ENCODE measurements at places on chromosomes 3 and 15.

GRCh38 chr3:61926923-61927322, 365.6 kb downstream of the PTPRG start:
- DNase-seq = no peak

GRCh38 chr15:82551646-82552247, 11.5 kb upstream of the RPS17 start:
- no peak for DNase-seq

DNA sequence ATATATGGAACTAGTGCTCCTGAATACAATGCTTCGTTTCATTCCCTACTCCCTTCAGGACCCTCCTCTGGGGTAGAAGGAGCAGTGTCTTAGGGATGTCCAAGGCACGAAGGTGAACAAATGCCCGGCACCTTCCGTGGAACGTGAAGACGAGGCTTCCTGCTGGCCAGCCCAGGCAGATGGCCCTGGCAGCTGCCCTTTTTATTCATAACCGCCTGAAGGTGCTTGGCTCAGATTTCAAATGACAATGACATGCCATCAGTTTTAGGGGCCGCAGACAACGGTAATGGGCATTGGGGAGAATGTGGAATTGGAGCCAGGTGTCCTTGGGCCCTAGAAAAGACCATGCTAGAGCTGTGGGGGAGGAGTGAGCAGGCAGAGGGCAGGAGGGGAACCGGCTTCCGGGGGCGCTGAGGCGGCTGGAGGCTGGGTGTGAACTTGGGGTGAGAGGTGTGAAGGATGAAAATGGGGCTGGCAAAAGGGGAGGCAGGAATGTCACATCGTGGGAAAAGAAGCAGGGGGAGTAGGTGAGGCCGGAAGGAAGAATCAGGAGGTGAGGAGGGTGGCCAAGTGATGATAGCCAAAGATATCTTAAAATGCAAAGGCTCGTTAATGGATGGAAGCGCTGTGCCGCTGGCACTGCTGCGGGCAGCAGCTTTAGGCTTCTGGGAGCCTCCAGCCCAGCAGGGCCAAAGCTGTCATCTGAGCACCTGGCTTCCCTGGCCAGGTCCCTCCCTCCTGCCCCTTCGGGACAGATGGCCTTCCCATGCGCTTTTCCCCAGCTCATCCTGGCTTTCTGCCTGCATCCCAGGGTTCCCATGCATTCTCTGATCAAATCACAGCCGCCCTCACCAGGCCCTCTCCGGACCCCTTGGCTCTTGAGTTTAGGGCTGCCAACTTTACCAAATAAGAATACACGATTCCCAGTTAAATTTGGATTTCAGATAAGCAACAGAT, 93.7 kb downstream of the TMEM266 start:
- DNase-seq = no peak

DNA sequence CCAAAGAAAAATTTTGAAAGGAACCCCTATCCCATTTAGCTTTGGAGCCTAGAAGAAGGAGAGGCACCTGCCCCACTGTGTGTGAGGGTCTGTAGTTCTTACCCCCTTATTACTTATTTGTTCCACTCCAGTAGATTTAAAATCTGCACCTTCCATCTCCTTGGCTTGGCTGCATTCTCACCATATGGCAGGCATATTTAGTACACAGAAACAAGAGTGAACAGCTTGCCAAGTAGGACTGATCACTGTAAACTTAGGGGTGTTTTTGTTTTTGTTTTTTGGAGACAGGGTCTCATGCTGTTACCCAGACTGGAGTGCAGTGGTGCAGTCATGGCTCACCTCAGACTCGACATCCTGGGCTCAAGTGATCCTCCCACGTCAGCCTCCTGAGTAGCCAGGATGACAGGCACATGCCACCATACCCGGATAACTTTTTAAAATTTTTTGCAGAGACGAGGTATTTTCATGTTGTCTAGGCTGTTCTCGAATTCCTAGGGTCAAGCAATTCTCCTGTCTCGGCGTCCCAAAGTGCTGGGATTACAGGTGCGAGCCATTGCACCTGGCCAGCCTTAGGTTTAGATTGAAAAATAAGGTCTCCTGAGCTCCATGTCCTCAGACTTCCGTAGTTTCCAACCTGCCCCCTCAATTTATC, 14.1 kb upstream of the ANXA2 start:
- DNase-seq = no peak

- no peak for DNase-seq
These were observed 15.5 kb downstream of the STIMATE start for GRCh38 chr3:52881871-52882270.

- no peak for DNase-seq
These were observed 308.8 kb upstream of the PDZRN3 start for GRCh38 chr3:73933585-73933984.

DNA sequence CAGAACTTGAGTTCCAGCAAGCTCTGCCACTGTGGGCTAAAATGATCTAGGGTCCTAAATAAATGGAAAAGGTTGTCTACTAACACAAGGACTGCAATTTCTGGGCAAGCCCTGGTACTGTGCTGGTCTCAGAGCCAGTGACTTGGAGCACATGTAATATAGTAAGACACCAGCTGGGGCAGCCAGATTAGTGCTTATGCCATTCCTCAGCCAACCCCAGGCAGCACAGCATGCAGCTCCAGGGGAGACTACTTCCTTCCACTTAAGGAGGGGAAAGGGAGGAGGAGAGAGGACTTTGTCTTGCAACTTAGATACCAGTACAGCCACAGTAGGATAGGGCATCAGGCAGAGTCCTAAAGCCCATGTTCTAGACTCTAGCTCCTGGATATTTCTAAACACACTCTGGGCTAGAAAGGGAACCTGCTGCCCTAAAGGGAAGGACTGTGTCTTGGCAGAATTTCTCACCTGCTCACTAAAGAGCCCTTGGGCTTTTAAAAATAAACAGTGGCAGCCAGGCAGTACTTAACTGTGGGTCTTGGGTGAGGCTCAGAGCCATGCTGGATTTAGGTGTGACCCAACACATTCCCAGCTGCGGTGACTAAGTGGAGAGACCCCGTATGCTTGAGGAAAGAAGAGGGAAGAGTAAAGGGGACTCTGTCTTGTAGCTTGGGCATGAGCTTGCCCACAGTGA, 223.7 kb upstream of the BCHE start:
- no peak for DNase-seq

DNA sequence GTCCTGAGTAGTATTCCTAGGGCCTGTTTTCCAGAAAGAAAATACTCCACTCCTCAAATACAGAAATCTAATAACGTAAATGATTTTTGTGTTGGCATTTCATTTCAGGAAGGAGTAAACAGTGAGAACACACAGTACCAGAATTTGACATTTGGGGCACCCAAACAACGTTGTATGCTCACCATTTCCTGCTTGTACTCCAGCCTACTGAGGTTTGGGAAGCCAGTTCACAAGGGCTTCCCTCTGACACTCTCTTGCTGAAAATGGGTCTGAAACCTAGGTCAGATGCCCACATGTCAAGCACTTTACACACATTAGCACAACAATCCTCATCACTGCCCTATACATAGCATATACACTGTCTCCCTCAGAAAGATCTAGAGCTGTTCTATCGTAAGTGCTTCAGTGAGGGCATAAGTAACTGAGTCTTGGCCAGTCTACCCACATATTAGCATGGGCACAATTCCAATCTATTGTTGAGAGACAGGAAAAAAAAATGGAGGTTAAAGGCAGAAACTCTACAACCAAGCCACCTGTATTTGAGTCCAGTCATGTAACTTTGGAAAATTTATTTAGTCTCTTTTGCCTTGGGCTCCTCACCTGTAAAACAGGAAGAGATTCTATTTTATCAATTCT, 43.5 kb upstream of the RSL24D1 start:
- DNase-seq = no peak

DNA sequence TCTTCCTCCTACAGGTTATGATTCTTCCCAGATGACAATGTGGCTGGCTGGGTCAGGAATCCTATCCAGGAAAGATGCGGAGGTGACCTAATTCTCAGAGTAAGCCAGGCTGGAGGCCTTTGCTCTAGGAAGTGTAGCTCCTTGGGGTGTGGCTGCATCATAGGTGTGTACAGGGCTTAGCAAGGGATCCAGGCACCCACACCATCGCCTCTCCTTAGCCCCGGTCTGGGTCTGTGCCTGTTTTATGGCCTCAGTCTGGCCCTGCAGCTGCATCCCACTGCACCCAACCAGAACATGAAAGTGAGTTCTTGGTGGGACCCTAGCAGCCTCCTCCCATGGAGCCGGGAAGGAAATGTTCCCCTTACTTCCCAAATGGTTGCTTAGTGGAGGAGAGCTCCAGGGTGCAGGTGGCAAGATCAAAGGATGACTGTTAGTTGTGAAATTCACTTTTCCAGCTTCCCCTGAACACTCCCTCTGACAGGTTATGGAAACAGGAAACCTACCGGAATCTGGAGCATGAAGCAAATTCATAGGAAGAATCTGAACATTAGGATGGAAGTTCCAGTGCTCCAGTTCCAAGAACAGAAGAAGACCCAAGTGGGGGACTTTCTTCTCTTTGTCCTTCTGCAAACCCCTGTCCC, 2.7 kb upstream of the AMOTL2 start:
- no peak for DNase-seq

DNA sequence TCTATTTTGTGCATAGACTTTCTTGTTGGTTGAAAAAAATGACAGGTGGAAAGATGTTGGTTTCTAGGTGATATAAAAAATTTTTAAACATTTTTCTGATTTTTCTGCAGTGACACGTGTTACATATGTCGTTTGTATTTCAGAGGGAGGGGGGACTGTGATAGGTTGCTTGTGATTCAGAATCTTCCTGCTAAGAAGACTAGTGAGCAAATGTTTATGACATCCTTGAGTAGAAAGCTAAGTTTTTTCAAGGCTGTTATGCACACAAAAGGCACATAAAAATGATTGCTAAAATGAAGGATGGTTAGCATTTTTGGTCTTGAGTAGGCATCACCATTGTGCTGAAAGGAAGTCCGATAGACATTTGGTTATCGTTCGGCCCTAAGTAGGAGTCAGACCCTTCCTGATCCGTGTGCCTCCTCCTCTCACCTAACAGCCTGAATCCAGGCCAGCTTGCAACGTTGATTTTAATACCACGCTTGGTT, 1.5 kb downstream of the ZNF639 start:
- DNase-seq = no peak

GRCh38 chr3:115680803-115681345, 57.6 kb downstream of the GAP43 start:
- DNase-seq = no peak

DNA sequence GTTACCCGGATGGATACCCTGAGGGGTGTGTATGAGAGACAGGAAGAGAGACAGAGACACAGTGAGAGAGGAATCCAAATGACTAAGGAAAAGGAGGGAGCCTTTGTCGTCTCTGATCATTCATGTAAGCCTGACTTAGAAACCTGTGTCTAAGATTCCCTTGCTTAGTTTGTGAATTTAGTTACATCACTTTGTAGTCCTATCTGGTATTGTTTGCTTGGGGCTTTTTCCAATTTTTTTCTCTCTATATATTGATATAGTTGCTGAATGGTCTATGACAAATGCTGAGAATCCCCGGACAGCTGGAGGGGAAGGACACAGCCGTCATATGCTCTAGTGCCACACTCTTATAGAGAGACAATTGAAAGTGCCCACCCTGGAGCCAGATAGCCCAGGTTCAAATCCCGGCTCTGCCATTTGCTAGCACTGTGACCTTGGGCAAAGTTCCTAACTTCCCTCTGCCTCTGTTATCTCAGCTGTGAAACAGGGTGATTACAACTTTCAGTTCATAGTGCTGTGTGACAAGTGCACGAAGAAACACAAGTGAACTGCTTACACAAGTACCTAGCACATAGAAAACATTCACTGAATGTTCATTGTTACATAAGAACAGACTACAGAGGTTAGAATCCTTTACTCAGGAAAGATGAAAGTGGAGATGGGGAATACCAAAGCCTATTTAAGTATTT, 6.0 kb downstream of the SLC24A5 start:
- DNase-seq = no peak

DNA sequence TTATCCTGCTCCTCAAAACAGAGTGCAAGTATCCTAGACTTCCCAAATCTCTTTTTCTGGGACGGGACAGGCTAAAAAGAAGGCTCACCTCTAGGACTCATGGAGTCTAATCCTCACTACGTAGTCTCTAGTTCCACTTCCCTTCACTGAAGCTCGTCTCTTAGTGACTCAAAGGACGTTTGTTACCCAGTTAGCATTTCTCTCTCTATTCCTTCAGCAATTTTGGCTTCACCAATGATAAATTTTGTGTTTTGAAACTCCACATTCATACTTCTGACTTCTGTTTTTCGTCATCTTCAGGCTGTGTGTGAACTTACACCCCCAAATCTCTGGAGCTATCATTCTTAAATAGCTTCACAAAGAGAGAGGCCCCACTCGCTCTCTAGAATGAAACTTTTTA, 627.1 kb downstream of the NAALADL2 start:
- DNase-seq = no peak

- DNase-seq = peak; percentile 22
These were observed 29.4 kb upstream of the ATP8B4 start for GRCh38 chr15:50148362-50148963.

DNA sequence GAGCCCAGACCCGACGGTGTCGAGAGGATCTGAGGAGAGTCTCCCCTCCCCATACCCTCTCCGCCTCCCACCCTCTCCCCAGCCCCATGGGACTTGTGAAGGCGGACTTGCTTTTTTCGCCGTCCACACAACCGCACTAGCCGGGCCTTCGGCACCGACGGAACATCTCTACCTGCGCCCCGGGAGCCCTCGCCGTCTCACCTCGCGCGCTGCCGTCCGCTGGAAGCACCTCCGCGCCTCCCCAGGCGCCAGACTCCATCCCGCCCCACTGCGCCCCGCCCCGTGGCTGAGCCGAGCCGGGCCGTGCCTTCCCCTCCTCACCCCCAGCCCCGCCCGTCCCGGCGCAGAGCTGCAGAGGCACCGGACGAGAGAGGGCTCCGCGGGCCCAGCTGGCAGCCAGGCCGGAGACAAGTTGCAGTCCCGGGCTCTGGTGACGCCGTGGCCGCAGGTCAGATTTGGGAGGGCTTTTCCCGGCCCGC, at the start of the genes DUOX1 and DUOXA1:
Gene DUOX1, plus strand, starts transcription at position 344 of the 479 bp plus-strand sequence. CDS start 1,973 bp downstream, outside the sequence.
Gene DUOXA1, minus strand, starts transcription at position 229 of the 479 bp plus-strand sequence. CDS start 6,865 bp downstream, outside the sequence.
- no peak for DNase-seq

- no peak for DNase-seq
These were observed 19.7 kb downstream of the TM4SF4 start for GRCh38 chr3:149494022-149494758.

GRCh38 chr3:31499281-31499680, 33.4 kb upstream of the STT3B start:
- DNase-seq = no peak

- DNase-seq = no peak
These were observed 32.3 kb downstream of the XXYLT1 start for GRCh38 chr3:195238586-195239118.

- no peak for DNase-seq
These were observed 21.8 kb downstream of the PCOLCE2 start for GRCh38 chr3:142866841-142867631.

- peak; percentile 20 for DNase-seq
These were observed 62.6 kb downstream of the CRTC3 start for GRCh38 chr15:90592131-90592881.

GRCh38 chr3:127299276-127299675, 11.4 kb upstream of the PRR20G start:
- DNase-seq = no peak

DNA sequence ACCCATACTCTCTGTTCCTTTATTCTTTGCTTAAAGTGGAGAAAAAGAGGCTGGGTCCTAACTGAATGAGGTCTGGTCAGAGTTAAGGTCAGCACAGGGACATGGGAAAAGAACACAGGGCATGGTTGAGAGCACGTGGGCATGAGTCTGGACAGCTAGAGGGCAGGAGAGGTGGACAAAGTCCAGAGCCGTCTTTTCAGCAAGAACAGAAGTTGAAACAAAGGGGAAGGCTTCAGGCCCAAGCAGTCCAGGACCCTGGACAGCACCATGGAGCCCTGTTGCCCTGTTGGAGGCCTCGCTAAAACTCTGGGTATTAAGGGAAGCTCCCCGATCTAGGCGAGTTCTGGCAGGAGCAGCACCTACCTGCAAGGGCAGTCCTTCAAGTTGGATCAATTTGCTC, 50.7 kb downstream of the XYLB start:
- DNase-seq = peak; percentile 0

GRCh38 chr3:53523346-53523745, 28.9 kb downstream of the CACNA1D start:
- DNase-seq = no peak
